Eye (tissue), 1 donor: ENCODE measurements at places on chromosomes 11 and 22.
A peak's percentile ranks its signal among the peaks of the same experiment; 100 is the strongest.

GRCh38 chr11:7154881-7155361 is 66.1 kb downstream of the RBMXL2 start:
- no peak for DNase-seq

GRCh38 chr11:86476109-86476861 is 101.6 kb downstream of the CCDC81 start:
- DNase-seq, result no peak

- no peak for DNase-seq
These were observed 3.6 kb downstream of the SOX6 start for GRCh38 chr11:16352707-16353106.

- DNase-seq, result peak; percentile 67
These were observed 182.5 kb downstream of the CADM1 start for GRCh38 chr11:115321605-115322289.

DNA sequence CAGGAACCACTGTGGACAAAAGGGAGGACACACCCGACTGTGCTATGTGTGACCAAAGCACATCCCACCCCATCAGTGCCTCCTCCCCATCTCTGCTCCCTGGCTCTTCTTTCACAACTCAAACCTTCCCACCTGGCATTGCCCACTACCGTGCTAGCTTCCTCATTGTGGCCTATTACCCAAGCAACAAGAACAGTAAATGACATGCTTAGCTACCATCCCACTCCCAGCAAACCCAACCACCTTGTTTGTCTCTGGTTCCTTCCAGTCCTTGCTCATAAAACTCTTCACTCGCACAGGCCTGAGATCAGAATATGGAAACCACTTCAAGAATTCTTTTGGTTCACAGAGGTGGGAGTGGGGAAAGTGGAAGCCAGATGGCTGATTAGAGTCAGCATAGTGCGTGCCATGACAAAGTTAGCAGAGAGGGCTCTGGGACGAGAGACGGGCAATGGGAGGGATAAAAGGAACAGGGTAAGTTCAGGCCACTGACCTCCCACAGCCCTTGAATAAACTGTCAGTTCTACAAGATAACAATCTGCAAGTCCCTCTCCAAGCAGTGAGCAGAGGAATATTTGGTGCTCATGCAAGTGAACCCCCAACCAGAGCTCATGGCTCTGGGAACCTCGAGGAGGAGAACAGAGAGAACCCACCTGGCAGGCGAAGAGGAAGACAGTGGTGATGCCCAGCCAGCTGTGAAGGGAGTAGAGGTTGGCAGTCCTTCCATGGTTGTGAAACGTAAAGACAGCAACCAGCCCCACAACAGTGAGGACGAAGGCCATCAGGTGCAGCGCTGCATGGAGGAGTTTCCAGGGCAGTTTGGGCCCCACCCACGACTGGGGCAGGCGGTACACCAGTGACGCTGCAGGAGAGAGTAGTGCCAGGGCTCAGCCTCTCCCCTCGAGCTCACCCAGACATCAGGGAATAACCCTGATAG is 8.3 kb downstream of the CYB561A3 start:
- no peak for DNase-seq

DNA sequence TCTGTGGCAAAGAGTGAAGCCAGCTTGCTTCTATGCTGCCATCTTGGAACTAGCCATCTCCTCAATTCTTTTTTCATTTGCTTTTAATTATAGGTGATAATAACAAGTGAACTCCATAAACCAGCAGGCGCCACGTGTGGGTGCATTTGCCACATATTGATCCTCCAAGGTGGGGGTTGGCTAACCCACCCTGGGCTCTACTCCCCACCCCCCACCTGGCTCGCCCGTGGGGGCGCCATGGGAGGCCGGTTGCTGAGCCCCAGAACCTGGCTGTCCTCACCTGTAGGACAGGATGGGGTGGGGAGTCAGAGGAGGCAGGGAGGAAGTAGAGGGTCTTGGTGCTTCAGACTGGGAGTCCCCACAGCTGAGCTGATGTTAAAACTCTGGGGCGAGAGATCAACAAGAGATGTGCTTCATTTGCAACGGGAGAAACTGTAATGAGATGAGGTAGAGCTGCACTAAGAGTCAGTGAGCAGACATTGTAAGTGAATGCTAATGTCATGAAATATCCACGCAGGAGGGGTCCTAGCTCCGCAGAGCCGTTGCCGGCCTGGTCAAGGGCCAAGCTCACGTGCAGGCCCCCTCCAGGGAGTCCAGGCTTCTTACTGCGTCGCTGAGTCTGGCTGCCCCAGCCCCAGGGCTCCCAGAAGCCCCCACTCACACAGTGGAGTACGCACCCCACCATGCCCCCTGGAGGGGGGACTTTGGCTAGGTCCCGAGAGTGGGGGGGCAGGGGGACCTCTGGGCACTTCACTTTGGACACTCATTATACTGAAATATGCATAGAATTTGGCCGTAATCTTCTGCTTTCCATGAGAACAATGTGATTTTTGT is 59.4 kb downstream of the BRD1 start:
- no peak for DNase-seq

GRCh38 chr11:8217926-8218325 is 45.8 kb downstream of the LMO1 start:
- no peak for DNase-seq

- DNase-seq, result no peak
These were observed 101.0 kb upstream of the PARVA start for GRCh38 chr11:12276356-12276755.

DNA sequence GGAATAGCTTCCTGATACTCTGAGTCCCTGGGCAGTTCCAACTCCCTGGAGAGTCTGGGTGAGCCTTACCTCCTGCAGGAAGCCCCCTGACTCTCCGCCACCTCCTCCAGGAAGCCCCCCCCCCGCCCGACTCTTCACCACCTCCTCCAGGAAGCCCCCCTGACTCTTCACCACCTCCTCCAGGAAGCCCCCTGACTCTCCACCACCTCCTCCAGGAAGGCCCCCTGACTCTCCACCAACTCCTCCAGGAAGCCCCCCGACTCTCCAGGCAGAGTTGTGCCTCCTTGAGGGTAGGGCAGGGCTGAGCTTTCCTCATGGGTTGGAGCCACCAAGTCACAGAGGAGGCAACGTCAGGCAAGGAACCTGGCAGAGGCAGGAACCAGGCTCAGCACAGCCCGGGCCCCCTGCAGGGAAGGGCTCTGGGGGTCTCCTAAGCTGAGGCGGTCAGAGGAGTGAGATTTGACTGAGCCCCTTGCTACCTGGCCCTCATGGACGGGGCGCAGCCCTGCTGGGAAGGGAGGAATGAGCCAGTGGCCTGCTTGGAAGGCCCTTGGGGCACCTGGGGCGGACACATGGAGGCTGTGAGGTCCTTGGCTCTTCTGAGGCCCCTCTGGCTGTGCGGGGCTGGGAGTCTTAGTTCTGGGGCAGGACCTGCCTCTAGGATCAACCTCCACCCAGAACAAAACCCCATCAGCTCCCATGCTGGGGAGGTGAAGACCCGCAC is 18.1 kb downstream of the MRGPRG start:
- no peak for DNase-seq

- no peak for DNase-seq
These were observed 101.7 kb upstream of the GRAMD1B start for GRCh38 chr11:123328281-123328867.

DNA sequence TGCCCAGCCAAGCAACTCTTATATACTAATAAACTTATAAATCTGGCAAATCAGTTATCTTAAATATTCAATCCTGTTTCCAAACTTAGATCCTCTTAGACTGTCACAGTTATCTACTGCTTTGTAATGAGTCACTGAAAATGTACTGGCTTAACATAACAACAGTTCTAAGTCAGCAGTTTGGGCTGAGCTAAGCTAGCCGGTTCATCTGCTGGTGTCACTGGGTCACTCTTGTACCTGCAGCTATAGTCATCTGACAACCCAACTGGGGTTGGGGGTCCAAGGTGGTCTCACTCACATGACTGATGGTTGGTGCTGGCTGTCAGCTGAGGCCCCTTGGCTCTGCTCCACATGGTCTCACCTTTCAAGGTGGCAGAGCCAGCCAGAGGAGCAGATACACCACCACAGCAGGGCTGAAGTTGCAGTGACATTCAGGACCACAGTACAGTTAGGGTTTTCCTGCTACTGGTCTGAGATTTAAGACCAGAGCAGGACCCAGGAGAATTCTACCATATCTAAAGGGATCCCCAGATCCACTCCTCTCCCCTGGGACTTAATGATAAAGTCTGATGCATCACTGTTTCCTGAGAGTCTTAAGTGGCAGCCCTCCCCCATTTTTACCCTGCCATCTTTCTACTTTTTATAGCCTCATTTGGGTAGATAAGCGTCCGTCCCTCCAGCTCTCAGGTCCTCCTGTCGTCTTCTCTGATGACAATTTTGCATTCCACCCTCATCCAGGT is 7.9 kb upstream of the MACROD1 start:
- DNase-seq, result no peak

GRCh38 chr11:9203691-9204311 is 61.3 kb downstream of the DENND5A start:
- DNase-seq, result no peak

GRCh38 chr11:17343257-17343656 is 8.3 kb upstream of the NCR3LG1 start:
- DNase-seq, result no peak

GRCh38 chr11:36345535-36346141 is 49.5 kb downstream of the PRR5L start:
- no peak for DNase-seq

DNA sequence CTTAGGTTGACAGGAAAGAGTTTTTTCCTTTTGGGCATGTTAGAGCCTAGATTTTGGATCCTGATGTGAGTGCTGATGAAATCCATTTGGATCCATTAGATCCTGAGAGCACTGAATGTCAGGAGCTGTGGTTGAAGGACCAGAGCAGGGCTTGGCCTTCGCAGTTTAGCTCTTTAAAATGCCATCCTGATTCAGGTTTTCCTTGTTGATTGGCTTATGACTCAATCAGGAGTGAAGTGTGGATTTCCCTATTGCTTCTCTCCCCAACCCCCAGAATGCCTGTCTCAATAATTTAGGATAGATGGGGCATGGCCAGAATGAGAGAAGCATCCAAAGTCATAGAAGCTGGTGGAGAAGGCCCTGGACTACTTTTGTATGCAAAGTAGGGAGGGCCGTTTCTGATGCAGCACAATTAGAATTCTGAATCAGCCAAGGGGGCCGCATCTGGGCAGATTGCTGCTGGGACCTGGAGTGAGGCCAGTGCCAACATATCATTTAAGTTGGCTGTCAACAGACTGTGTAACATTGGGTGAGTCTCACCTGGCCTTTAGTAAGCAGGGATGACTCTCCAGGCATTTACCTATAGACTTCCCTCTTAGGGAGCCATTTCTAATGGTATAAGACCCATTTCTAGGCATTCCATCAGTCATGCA is 80.5 kb downstream of the TEAD1 start:
- DNase-seq, result no peak

- DNase-seq, result no peak
These were observed 27.9 kb downstream of the EXPH5 start for GRCh38 chr11:108565653-108566052.

- no peak for DNase-seq
These were observed 26.0 kb upstream of the TTC12 start for GRCh38 chr11:113288286-113288863.

DNA sequence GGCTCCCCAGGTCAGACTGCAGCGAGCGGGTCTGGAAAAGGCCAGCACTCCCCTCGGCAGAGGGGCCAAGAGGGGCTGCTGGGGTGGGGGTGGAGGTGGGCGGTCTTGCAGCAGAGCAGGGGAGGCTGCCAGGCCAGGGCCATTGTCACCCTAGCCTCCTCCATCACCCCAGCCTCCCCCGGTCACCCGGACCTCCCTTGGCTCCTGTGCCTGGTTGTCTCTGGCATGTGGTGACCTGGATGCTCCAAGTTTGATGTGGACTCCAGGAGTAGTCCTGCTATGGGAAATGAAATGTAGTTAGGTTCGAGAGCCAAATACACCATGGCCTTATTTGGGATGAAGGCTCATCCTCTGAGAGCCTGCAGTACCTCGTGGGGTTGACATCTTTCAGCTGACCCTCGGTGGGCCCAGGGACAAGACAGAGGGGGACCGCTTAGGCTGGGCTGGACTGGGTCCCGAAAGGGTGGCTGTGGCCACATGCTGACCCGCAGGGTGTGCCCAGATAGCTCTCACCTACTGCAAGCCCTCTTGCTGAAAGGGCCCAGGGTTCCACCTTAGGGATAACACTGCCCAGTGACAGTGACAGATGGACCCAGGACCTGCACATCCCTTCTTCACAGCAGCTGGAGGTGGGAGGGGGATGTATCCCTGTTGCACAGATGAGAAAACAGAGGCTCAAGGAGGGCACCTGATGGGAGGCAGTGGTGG is 24.1 kb downstream of the MRGPRD start:
- DNase-seq, result no peak

GRCh38 chr22:24186892-24187670 is 5.8 kb downstream of the SUSD2 start:
- no peak for DNase-seq

DNA sequence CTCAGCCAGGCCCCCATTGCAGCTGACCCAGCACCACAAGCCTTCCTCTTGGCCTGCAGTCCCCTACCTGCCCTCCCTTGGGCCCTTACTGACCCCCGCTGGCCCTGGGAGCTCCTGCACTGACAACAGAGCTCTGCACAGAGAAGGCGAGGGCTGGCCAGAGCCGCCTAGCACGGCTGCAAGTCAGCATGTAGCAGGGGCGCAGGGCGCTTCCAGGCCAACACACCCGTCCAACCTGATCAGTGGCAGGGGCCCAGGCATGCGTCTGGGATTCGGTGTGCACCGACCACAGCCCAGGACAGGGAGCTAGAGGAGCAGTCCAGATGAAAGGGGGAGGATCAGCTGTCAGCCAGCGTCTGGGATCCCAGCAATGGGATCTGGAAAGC is 7.6 kb downstream of the WNT7B start:
- DNase-seq, result peak; percentile 81

DNA sequence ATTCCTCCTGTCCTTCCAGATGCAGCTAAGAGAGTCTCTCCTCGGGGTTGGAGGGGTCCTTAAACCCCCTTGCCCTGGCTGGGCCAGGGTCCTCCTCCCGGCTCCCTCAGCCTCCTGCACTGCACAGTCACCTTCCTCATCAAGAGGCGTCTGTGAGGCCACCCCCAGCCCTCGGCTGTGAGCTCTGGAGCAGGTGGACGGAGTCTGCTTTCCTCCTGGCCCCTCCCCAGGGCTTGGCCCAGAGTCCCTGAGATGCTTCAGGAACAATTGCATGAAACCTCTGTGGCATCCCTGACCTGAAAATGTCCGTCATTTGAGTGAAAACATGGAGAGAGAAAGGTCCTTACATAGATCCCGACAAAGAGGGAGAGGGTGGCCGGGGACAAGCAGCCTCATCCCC is 6.7 kb upstream of the FGF3 start:
- DNase-seq, result peak; percentile 24

DNA sequence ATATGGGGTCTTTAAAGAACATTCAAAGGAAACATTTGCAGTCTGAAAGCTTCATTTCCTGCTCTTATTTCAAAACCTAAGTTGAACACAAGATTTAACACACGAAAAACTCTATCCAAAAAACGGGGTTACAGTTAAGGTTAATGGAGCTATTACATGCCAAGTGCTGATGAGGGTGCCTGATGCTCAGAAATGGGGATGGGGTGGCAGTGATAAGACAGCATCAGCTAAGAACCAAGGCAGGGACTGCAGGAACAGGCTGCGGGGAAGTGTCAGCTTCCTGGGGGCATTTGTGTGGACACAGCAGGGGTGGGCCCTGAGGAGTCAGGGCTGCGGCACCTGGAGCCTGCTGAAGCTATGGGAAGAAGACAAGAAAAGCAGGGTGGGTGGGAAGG is 12.2 kb downstream of the DGCR2 start:
- no peak for DNase-seq

GRCh38 chr11:118275176-118275575 is 11.1 kb upstream of the MPZL2 start:
- DNase-seq, result no peak

- no peak for DNase-seq
These were observed 974.7 kb upstream of the CCDC90B start for GRCh38 chr11:84260862-84261261.

GRCh38 chr11:118060869-118061268 is 16.0 kb upstream of the TMPRSS4 start:
- no peak for DNase-seq
